Glomerular endothelial cell (primary cell): ENCODE measurements at places on chromosomes 3 and 15.

GRCh38 chr3:149407898-149408297, 30.4 kb upstream of the TM4SF1 start:
- no peak for DNase-seq

DNA sequence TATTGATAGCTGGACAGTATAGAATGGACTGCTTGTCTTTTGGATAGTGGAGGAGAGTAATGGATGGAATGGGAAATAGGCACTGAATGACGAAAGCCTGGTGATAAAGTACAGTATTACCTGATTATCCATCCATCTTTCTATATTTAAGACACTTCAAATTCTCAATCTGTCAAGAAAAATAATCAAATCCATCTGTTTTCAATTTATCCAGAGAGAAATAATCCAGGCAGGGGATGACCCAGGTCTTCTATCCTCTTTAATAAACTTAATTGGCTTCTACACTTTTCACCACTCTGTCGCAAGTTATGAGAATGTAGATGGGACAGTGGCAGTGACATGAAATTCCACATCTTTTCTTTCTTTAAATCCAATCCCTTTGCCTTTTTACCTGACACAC, 420.3 kb upstream of the PDZRN3 start:
- DNase-seq = no peak

GRCh38 chr15:59887211-59887610, 116.9 kb upstream of the FOXB1 start:
- no peak for DNase-seq

DNA sequence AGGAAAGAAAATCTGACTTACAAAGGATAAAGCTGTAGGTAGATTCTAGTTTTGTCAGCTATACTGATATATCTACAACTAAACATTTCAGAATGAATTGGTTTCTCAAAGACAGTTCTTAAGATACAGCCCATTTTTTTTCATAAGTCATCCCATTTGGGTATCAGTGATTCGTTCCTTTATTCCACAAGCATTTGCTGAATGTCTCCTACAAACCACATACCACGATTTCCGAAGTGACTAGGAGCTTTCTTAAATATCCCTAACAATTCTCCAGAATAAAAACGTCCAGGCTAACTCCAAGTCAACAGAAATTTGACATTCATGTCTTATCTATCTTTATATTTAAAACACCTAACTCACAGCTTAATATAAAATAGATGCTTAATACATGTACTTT, 59.8 kb downstream of the TP53BP1 start:
- no peak for DNase-seq
